Stimulated activated CD4-positive, alpha-beta T cell treated with anti-CD3 and anti-CD28 coated beads, Interleukin-12 subunit alpha, Interleukin-12 subunit beta, amount 100 ng/mL, for 48 hours (primary cell): ENCODE measurements at places on chromosomes 3 and 15.

- DNase-seq = no peak
Observed at GRCh38 chr15:58475573-58476524, 44.1 kb downstream of the LIPC start.

- no peak for DNase-seq
Observed at GRCh38 chr3:44576613-44577012, 8.2 kb upstream of the ZNF660 start.

DNA sequence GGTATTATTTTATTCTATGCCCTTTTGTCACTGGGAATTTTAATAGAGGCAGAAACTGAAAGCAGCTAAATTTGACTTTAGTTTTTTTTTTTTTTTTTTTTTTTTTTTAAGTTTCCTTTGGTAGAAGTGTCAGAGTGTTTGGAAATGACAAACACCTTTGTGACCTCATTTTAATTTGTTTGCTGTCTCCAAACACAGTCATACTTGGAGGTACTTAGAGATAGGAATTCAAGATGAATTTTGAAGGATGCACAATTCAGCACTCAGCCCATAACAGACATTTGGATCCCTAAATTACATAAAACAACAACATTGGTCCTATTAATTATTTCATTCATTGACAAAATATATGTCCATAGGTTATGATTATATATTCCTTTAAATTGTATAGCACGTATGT lies 43.4 kb upstream of the NAALADL2 start:
- DNase-seq = no peak

DNA sequence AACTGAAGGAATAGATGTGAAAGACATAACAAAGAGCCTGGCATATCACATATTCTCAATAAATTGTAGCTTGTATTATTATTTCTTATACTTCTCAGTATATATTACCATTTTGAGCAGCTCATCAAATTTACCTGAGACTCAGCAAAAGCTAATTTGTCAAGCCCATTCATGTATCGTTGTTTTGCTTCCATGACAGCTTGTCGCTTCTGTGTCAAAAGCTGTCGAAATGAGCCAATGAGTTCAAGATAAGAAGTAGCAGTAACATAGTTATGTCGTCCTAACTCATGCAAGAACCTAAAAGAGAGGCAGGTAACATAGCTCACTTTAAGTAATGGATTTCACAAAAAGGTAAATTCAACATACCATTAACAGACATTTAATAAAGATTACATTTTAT lies 93.8 kb upstream of the ASB14 start:
- DNase-seq = no peak

DNA sequence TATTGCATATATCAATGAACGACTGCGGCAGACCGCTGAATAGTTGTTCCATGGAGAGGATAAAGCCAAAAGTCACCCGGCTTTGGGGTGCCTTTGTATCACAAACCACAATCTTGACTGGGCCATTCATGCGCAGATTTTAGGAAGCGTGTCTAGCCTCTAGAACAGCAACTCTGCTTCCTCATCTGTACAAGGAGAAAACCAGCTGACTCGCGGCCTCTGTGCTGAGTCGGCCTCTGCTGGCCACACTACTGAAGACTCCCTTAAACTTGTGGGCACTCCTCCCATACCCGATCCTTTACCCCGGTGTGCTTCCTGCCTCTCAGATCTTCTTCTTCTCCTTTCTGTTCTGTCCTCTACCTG lies 872 bp downstream of the DLEC1 start:
- DNase-seq = no peak

GRCh38 chr15:31298707-31299172 lies 27.9 kb upstream of the KLF13 start:
- DNase-seq = no peak

GRCh38 chr3:79285380-79285779 lies 482.4 kb downstream of the ROBO1 start:
- DNase-seq = no peak

GRCh38 chr3:172536993-172537419 lies 13.8 kb upstream of the TNFSF10 start:
- no peak for DNase-seq

DNA sequence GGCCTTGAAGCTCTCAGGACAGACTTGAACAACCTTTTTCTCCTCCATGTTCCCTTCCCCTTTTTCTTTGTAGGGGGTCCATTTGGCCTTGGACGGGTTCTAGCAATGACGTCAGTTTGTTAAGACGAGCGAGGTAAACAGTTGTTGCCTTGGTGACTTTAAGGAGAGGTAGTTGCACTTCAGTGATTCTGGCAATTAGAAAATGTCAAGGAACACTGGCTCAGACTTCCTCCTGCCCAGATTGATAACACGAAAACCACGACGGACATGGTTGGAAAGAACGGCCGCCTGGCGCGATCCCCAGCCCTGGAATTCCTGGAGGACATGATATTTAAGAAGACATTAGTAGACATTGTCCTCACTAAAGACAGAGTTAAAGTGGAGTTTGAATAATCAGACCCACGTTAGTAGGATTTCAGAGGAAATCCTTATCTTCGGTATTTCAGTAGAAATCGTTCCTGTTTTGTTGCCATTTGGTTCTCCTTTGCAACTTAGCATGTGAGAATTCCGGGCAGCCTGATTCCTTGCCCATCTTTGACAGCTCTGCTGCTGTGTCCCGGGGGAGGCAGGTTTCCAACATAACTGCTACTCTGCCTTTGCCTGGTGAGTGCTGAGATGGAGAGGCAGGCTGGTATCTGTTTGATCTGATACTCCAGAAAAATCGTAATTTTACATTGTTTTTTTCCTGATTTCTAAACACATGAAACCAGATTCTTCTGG lies 87.3 kb downstream of the ST6GAL1 start:
- no peak for DNase-seq

GRCh38 chr3:71689291-71689690 lies 35.9 kb downstream of the EIF4E3 start:
- DNase-seq = no peak

DNA sequence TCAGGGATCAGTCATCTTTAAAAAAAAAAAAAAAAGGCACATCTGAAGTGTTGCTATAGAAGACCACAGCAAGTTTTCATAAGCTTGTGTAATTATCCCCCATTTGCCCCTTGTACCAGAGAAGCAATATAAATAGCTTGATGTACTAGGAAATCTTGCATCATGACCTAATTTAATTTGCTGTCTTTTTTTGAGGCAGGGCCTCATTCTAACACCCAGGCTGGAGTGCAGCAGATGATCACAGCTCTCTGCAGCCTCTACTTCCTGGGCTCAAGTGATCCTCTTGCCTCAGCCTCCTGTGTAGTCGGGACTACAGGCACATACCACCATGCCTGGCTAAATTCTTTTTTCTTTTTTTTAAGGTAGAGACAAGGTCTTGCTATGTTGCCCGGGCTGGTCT lies 88.7 kb downstream of the ARIH1 start:
- DNase-seq = no peak
